ENCODE measurements at places on chromosomes 7 and 10.
A peak's percentile ranks its signal among the peaks of the same experiment; 100 is the strongest.

- peak; percentile 69 for DNase-seq
These were observed at the start of gene CH25H for GRCh38 chr10:89207181-89207800. TSS of gene CH25H (minus strand) at chr10:89207317. CDS start at chr10:89207292, 25 bp downstream.

GRCh38 chr10:63711867-63712716 is 190.9 kb downstream of the REEP3 start:
- DNase-seq, result peak; percentile 96

DNA sequence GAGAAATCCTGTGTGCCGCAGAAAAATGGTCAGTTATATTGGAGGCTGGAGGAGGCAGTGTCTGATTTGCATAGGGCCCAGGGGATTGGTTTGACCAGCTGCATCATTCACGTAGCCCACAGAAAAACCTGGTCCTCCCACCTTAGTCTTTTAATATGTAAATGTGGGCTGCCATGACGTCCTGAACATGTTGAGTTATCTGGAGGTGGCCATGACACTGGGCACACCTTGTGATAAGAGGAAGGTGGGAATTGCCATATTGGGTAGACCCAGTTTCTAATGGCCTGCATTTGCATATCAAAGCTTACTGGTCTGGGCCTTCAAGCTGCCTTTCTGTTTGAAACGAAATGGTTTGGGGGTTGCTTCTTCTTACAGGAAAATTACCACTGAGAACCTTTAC is 162.2 kb downstream of the AHR start:
- no peak for DNase-seq

DNA sequence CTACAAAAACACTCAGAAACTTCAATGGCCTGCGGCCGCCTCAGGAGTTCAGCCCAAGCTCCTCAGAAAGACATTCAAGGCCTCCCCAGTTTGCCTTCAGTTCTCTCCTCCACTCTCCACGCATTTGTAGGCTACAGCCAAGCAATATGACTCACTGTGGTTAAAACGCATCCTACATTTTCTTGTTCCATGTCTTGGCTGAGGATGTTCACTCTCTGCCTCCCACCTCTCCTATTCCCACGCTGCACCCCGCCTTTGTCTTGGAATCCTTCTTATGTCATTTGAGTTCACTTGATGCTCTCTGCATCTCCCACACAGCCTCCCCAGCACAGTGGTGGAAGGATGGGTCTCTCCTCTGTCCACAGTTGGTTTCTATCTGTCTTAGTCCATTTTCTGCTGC is 184.8 kb downstream of the NPSR1 start:
- DNase-seq, result no peak

GRCh38 chr7:87328281-87328680 is 17.2 kb upstream of the CROT start:
- no peak for DNase-seq

DNA sequence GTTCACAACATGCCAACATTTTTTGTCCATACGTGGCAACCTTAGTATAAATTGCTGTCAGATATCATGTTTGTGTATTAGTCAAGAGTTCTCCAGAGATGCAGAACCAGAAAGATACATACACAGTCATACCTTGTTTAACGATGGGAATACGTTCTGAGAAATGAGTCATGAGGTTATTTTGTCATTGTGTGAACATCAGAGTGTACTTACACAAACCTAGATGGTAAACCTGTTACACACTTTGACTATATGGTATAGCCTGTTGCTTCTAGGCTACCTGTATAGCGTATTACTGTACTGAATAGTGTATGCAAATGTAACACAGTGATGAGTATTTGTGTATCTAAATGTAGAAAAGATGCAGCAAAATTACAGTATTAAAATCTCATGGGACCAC is 22.3 kb downstream of the ZNF518A start:
- peak; percentile 54 for DNase-seq

GRCh38 chr7:143978585-143978984 is 21.5 kb upstream of the OR6B1 start:
- no peak for DNase-seq

DNA sequence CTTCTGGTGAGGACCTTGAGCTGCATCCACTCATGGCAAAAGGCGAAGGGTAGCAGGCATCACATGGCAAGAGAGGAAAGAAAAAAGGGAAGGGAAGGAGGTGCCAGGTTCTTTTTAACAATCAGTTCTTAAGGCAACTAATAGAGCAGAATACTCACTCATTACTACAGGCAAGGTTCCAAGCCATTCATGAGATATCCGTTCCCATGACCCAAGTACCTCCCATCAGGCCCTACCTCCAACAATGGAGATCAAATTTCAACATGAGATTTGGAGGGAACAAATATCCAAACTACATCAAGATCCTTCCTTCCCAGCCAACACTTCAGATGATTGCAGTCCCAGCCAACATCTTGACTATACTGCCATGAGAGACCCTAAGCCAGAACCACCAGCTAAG is 38.9 kb upstream of the YAE1 start:
- DNase-seq, result no peak

GRCh38 chr7:155222573-155222972 is 75.1 kb upstream of the INSIG1 start:
- DNase-seq, result no peak

- no peak for DNase-seq
These were observed 35.0 kb downstream of the KIF11 start for GRCh38 chr10:92627845-92628480.

DNA sequence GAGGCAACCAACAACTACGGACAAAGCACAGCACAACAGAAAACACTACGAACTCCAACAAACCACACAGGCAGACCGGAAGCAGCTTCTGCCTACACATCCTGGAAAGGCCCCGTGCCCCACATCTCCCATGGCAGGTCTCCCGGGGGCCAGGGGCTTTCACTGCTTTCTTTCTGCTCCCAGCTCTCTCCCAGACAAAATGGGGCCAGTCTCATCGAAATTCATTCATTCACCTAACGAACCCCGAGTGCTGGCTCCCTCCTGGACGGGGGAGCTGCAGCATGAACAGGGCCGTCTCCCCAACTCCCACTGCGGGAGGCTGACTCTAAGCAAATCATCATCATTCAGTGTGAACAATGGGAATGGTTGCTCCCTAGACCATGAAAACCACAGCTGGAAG is 47.6 kb upstream of the NANOS1 start:
- DNase-seq, result no peak

GRCh38 chr7:84686373-84686772 is 491.8 kb upstream of the SEMA3A start:
- DNase-seq, result peak; percentile 68

DNA sequence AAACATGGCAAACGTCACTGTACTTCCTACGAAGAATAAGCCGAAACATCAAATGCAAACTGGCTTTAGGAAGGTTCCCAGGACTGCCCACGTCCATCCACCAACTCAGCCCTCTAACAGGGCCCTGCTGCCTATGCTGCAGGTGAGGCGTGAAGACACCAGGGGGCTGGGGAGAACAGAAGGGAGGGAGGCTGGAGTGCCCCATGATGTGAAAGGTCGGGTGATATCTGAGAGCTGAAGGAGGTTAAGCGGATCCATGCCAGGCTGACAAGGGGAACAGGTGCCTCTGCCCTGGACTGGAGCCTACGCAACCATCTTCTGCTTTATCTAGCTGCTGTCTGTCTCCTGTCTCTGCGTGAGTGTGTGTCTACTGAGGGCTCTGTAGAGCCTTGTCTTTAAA is 40.2 kb upstream of the ATP6V0A4 start:
- no peak for DNase-seq

- no peak for DNase-seq
These were observed 7.8 kb upstream of the NOC3L start for GRCh38 chr10:94370501-94370900.

DNA sequence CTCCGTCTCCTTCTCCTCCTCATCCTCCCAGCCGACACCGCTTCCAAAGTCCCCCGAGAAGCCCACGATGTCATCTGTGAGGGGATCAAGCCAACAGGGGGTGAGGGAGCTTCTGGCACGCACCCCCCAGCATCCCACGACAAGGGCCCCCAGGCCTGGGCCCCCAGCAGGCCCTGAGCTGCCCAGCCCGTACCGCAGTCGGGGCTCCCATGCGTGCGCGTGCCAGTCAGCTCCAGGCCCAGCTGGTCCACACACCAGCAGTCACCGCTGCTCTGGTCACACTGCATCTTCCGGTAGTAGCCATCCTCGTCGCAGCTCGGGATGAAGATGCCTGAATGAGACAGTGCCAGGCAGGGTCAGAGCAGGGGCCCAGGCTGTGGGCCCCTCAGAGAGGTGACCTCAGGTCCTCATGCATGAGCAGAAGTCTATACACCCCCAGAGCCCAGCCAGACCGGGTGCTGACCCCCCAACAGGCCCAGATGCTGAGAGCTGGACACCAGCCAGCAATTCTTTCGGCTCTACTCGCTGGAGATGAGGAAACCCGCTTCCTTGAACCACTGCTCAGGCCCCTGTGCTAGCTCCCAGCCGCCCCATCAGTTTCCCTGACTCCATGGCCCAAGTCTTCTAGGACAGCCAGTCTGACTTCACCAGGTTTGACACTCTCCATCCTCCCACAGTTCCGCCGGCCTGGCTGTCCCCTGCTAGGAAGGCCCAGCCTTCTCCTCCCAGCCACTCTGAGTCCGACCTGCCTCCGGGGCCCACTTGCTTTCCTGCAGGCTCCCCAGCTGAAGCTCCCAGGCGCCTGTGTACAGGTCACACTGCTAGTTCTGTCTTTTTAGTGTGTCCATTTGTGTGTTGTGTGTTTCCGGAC is 25.3 kb downstream of the SPOCK2 start:
- no peak for DNase-seq

DNA sequence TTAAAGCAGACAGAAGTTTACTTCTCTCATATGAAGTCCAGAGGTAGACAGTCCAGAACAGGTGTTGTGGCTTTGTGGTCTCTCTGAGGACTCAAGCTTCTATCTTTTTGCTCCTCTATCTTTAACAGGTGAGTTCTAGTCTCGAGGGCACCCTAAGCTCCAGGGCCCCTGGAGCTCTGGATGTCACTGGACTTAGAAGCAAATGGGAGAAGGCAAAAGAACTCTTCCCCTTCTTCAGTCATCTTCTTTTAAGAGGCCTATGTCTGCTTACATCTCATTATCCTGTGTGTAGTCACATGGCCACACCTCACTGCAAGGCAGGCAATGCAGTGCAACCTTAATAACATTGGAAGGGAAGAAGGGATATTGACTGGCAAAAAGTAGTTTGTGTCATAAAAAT is 61.6 kb downstream of the ADCYAP1R1 start:
- DNase-seq, result no peak

DNA sequence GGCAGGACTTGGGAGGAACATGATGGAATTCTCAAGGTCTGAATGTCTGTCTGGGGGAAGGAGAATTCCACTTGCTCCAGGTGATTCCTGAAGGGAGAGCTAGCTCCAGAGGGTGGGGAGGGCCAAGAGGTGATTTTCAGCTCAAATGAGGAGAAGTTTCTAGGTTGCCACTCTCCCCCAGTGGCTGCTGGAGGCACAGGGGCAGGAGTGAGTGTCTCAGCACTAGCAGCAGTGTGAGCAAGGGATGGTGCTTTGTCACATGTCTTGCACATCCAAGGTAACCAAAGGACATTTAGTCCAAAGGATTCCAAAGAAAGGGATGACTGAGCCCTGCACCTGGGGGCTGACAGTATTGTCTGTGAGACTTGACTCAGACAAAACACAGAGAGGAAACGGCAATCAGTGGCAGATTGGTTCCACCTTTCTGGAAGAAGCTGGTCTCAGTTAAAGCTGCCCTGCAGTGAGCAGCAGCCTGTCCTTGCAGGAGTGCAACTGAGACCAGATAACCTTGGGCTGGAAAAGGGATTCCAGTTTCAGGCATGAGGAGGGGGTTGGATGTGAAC is 51.2 kb upstream of the PCBD1 start:
- no peak for DNase-seq

DNA sequence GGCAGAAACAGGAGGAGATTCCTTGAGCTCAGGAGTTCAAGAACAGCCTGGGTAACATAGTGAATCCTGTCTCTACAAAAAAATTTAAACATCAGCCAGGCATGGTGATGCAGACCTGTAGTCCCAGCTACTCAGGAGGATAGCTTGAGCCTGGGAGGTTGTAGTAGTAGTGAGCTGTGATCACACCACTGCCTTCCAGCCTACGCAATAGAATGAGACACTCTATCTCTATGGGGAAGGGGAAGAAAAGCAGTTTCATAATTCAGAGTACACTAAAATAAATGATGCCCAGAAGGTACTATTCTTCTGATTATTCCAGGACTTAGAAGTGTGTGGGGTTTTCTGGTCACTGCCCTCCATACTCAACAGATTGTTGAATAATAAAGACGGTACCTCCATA is 177.3 kb downstream of the KMT2E start:
- no peak for DNase-seq

- peak; percentile 22 for DNase-seq
These were observed 262.2 kb downstream of the ZMYND11 start for GRCh38 chr10:397321-398068.

- DNase-seq, result peak; percentile 80
These were observed 120.6 kb downstream of the PRPF18 start for GRCh38 chr10:13707156-13707881.

Data from bronchial epithelial cell (primary cell).